ENCODE measurements at places on chromosomes 4 and X. TPM values are rescaled to one million over a fixed set of nuclear protein-coding genes. Genes with fewer than 3 reads are reported as not detected.

Gene HMX1
- total RNA-seq, result 0.87 TPM

Gene CYP2U1
- 6.1 TPM for total RNA-seq

Gene TBC1D8B
- 6.6 TPM for total RNA-seq

Gene ADH1C
- 4.6 TPM for total RNA-seq

Gene TCEAL2
- total RNA-seq, result 7.2 TPM

Gene GAGE12E
- total RNA-seq, result not detected

Gene BEX5
- total RNA-seq, result 26.8 TPM

Gene GYPE
- total RNA-seq, result not detected

Gene MAGEA1
- total RNA-seq, result not detected

- no peak overlapping the region for H3K27ac ChIP-seq
- no peaks in the 10 kb centered on the region for H3K27me3 ChIP-seq
- no peak for DNase-seq
- no peaks in the 10 kb centered on the region for H3K4me1 ChIP-seq
These were observed 141.0 kb downstream of the MAB21L2 start for GRCh38 chr4:150722908-150723362.

DNA sequence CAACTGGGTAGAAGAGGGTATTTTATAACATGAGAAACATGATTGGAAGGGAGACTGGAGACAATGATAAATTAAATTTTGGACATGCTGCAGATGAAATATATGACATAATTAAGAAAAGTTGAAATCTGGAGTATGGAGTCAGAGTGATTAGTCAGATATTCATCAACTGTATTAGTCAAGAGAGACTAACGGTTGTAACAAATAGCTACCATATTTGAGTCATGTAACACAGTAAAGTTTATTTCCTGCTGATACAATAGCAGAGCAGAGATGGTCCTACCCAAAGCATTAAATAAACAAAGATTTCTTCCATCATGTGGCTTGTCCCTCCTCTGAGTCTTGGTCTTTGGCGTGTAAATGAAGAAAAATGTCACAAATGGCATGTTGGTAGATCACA is 321.3 kb downstream of the GALNTL6 start:
- no peak overlapping the region for H3K4me3 ChIP-seq
- H3K27ac ChIP-seq, result no peak overlapping the region
- peaks cover 6% of the 10 kb centered on the region for H3K4me1 ChIP-seq
- DNase-seq, result no peak
- H3K27me3 ChIP-seq, result no peaks in the 10 kb centered on the region

DNA sequence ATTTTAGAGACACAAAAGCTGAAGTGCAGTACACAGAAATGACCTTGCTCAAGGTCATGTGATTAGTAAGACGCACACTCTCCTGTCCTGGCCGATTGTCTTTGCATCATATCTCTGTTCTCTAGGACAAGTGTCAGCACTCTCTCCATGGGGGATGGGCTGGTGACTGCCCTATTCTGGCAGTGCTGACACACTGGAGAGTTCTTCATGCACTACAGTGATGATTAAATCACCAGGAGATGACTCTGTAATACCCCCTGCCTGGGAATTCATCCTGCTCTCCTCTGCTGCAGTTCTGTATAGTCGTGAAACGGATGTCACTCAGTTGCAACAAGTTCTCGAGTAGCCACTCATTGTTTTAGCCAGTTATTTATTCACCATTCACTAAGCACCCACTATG is 5.3 kb upstream of the SHISA3 start:
- H3K36me3 ChIP-seq, result no peaks in the 10 kb centered on the region
- no peak overlapping the region for H3K27ac ChIP-seq
- H3K4me3 ChIP-seq, result no peak overlapping the region

GRCh38 chr4:155956461-155956860 is 2.8 kb upstream of the CTSO start:
- H3K27ac ChIP-seq, result no peak overlapping the region
- no peak overlapping the region for H3K4me3 ChIP-seq
- no peaks in the 10 kb centered on the region for H3K27me3 ChIP-seq
- no peaks in the 10 kb centered on the region for H3K36me3 ChIP-seq

DNA sequence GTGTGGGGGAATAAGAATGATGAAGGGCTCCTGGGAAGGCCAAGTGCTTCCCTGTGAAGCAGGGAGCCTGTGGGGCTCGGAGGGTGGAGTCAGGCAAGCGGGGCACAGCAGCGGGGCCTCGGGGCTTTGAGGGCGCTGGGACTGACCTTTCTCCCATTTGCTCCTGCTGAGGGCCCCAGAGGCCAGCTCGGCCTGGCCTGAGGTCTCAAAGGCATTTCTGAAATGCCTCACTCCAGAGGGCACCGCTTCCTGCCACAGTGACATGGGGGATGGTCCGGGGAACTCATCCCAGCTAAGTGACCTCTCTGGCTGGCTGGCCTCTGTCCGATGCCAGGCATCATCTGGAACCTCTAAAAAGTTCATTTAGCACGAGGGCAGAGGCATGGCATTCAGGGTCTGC is 98.8 kb upstream of the STX18 start:
- H3K27me3 ChIP-seq, result peaks cover 26% of the 10 kb centered on the region
- H3K36me3 ChIP-seq, result no peaks in the 10 kb centered on the region
- no peak overlapping the region for H3K27ac ChIP-seq
- DNase-seq, result no peak
- H3K4me3 ChIP-seq, result no peak overlapping the region

- H3K27me3 ChIP-seq, result no peaks in the 10 kb centered on the region
- DNase-seq, result peak; percentile 54
- peak within 1 kb of the TSS; percentile 89 for H3K4me3 ChIP-seq
- peaks cover 1% of the 10 kb centered on the region for H3K4me1 ChIP-seq
- H3K36me3 ChIP-seq, result no peaks in the 10 kb centered on the region
- peak within 1 kb of the TSS; percentile 97 for H3K27ac ChIP-seq
These were observed at the start of gene ZCCHC18 for GRCh38 chrX:104112326-104112951. Gene ZCCHC18, plus strand, starts transcription at chrX:104112523. Its CDS starts 1,589 bp downstream, at chrX:104114112.

DNA sequence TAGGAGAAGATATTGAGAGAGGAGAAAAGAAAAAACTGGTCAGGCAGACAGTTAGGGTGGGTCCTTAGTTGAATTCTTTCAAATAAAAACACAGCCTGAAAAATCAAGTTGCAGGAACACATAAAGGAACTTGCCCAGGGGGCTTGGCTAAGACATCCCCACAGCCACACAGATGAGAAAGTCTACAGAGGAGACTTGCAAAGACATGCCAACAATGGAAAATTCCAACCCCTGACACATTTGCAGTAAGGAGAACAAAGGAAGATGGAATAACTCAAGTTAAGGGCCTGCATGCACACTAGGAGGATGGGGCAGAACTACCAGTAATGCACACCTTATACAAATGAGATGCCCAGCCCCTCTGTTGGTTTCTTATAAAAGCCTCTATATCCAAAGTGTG is 197.6 kb downstream of the CPXCR1 start:
- no peak for DNase-seq
- no peak overlapping the region for H3K4me3 ChIP-seq
- no peaks in the 10 kb centered on the region for H3K36me3 ChIP-seq

- H3K4me1 ChIP-seq, result peaks cover 6% of the 10 kb centered on the region
- no peaks in the 10 kb centered on the region for H3K27me3 ChIP-seq
- H3K36me3 ChIP-seq, result peaks cover 1% of the 10 kb centered on the region
- DNase-seq, result no peak
- no peak overlapping the region for H3K27ac ChIP-seq
These were observed 59.3 kb upstream of the HS3ST1 start for GRCh38 chr4:11487868-11488544.

GRCh38 chrX:9336456-9336855 is 128.4 kb upstream of the TBL1X start:
- H3K4me1 ChIP-seq, result peaks cover 15% of the 10 kb centered on the region
- H3K27ac ChIP-seq, result no peak overlapping the region
- H3K4me3 ChIP-seq, result no peak overlapping the region

GRCh38 chr4:84846985-84847384 is 119.5 kb downstream of the WDFY3 start:
- no peak overlapping the region for H3K4me3 ChIP-seq
- peaks cover 35% of the 10 kb centered on the region for H3K36me3 ChIP-seq
- H3K27ac ChIP-seq, result peak overlapping the region; percentile 57
- no peak for DNase-seq
- H3K27me3 ChIP-seq, result no peaks in the 10 kb centered on the region
- peaks cover 3% of the 10 kb centered on the region for H3K4me1 ChIP-seq

- peaks cover 21% of the 10 kb centered on the region for H3K4me1 ChIP-seq
- no peak overlapping the region for H3K4me3 ChIP-seq
- DNase-seq, result no peak
- no peaks in the 10 kb centered on the region for H3K36me3 ChIP-seq
- no peak overlapping the region for H3K27ac ChIP-seq
- H3K27me3 ChIP-seq, result no peaks in the 10 kb centered on the region
These were observed 17.8 kb upstream of the LRCH2 start for GRCh38 chrX:115251458-115252233.

DNA sequence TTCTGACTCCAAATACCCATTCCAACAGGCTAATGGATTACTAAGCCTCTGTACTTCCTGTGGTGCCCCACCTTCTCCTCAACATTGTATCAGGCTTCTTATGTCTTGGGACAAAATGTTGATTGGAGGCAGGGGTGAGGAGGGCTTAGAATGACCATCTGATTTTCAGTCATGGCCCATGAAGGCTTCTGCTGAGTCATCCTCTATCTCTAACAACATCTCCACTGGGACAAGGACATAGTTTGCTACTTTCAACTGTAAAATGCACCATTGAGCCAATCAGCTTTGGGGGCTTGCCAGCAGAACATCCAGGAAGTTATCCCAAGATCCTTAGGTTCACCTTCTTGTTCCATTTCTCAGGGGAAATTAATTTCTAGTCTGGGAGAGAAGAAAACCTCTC is 29.5 kb downstream of the MAGEB17 start:
- H3K4me1 ChIP-seq, result peaks cover 17% of the 10 kb centered on the region
- no peaks in the 10 kb centered on the region for H3K27me3 ChIP-seq
- no peak overlapping the region for H3K4me3 ChIP-seq
- no peak overlapping the region for H3K27ac ChIP-seq
- H3K36me3 ChIP-seq, result no peaks in the 10 kb centered on the region
- no peak for DNase-seq

DNA sequence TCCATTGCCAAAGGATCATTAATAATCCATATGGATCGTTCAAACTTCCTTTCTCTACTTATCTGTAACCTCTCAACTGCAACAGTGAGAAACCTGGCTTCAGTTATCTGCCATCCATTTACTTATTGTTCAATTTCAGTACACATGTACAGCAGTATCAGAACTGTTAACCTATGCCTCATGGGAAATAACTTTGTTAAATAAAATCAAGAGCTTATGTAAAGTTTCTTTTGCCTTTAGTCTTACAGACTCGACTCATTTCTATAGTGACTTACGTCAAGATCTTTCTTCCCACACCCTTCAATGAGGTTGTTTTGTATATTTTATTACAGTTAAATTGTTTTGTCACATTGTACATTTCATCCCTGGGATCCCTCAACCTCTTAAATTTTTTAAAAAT is 11.4 kb downstream of the UBQLN2 start:
- H3K27ac ChIP-seq, result no peak overlapping the region
- DNase-seq, result no peak
- peaks cover 16% of the 10 kb centered on the region for H3K36me3 ChIP-seq
- H3K4me1 ChIP-seq, result no peaks in the 10 kb centered on the region
- H3K27me3 ChIP-seq, result no peaks in the 10 kb centered on the region

DNA sequence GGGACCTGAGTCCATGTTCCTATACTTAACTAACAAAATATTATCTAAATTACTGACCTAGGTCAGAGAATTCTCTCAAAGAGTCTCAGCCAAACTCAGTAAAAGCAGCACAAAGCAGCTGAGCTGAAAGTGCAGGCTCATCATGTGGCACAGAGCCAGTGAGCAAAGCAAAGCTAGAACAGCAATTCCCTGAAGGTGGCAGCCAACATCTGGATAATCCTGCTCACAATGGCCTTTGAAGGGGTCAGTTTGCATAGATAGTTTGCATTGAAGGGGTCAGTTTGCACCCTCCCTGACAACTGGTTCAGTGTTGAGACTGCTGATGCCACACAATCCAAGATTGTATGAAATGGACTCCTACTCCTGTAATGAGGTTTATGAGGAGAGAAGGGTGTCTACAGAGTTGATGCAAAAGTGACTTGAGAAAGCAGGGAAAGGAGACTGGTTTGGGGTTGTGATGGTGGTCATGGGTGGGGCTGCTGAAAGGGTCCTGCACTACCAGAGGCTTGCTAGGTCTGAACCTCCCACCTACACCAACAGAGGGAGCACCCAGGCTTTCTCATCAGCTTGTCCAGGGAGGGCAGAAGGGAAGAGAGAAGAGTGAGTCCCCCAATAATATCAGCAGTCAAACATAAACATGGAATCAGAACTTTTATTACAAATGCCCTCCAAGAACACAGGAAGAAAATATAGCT is 39.7 kb downstream of the TRIM61 start:
- H3K4me3 ChIP-seq, result no peak overlapping the region
- H3K27ac ChIP-seq, result no peak overlapping the region
- no peaks in the 10 kb centered on the region for H3K4me1 ChIP-seq

GRCh38 chrX:153909024-153909979 is 4.8 kb downstream of the AVPR2 start:
- no peaks in the 10 kb centered on the region for H3K27me3 ChIP-seq
- no peaks in the 10 kb centered on the region for H3K4me1 ChIP-seq
- no peaks in the 10 kb centered on the region for H3K36me3 ChIP-seq
- H3K4me3 ChIP-seq, result no peak overlapping the region
- no peak overlapping the region for H3K27ac ChIP-seq
- DNase-seq, result no peak

DNA sequence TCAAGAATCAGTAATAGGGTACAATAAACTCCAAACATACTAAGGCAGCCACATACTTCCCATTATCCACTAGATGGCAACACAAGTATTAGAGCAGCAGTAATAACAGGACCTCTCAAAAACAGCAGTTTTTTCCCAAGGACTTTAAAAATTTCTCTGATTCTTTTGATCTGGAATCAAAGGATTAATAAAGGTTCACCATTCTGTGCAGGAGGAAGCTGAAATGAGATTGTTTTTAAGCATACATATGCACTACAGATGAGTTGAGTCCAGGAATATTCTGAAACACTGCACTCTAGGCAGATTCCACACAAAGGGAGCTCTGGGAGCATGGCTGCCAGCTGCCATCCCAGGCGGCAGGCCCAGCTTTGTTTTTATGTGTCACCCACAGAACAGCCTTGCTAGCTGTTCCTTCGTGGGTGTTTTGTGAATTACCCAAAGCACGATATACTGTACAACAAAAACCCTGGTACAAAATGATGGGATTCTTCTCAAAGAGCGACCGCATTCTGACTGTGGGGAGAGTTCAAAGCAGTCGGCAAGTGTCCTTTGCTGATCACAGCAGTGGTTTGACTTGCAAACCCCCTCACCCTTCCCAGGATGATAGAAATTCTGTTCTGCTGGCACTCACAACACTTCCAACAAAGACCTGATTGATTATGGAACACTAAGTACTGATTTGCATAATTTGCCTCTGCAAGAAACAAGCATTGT is 61.0 kb downstream of the STX18 start:
- no peak for DNase-seq
- no peaks in the 10 kb centered on the region for H3K27me3 ChIP-seq
- H3K36me3 ChIP-seq, result no peaks in the 10 kb centered on the region
- H3K27ac ChIP-seq, result peak overlapping the region; percentile 79
- peaks cover 27% of the 10 kb centered on the region for H3K4me1 ChIP-seq

Data from progenitor cell of endocrine pancreas (in vitro differentiated cells).